Testis (tissue), 5 donors: ENCODE measurements at places on chromosomes 16 and 17. TPM values are rescaled to one million over a fixed set of nuclear protein-coding genes. Genes with fewer than 3 reads are reported as not detected.

The KRT32 gene
- not detected for polyA plus RNA-seq

The CDK5R1 gene
- polyA plus RNA-seq, result 16.2 TPM

The PMFBP1 gene
- 24.3 TPM for polyA plus RNA-seq

The NAE1 gene
- 53.7 TPM for polyA plus RNA-seq

The HSD17B2 gene
- polyA plus RNA-seq, result not detected

The FAAP100 gene
- 17.6 TPM for polyA plus RNA-seq

The CCDC200 gene
- 91.1 TPM for polyA plus RNA-seq

The GUCY2D gene
- polyA plus RNA-seq, result 2.4 TPM

The CA7 gene
- 1.2 TPM for polyA plus RNA-seq

The KRT28 gene
- 0.37 TPM for polyA plus RNA-seq

The VWA3A gene
- 15.8 TPM for polyA plus RNA-seq

The AOC3 gene
- polyA plus RNA-seq, result 46.4 TPM

The CETP gene
- 0.69 TPM for polyA plus RNA-seq

The PRSS8 gene
- polyA plus RNA-seq, result 1.5 TPM

The TMC8 gene
- 5.6 TPM for polyA plus RNA-seq

The TLCD3B gene
- 194 TPM for polyA plus RNA-seq

The ZNF830 gene
- polyA plus RNA-seq, result 20.6 TPM

The PLD2 gene
- 11.0 TPM for polyA plus RNA-seq

The CASKIN2 gene
- polyA plus RNA-seq, result 16.9 TPM

The TPSAB1 gene
- polyA plus RNA-seq, result 12.2 TPM

The CEMP1 gene
- polyA plus RNA-seq, result 1.6 TPM

The VASN gene
- polyA plus RNA-seq, result 33.9 TPM

The ARHGDIG gene
- polyA plus RNA-seq, result 2.9 TPM

The CD300C gene
- 0.34 TPM for polyA plus RNA-seq

The LRRC37B gene
- 37.8 TPM for polyA plus RNA-seq
